ENCODE measurements at places on chromosomes 1 and 21.

- no peak for DNase-seq
These were observed 199.4 kb upstream of the NRIP1 start for GRCh38 chr21:15264084-15264665.

DNA sequence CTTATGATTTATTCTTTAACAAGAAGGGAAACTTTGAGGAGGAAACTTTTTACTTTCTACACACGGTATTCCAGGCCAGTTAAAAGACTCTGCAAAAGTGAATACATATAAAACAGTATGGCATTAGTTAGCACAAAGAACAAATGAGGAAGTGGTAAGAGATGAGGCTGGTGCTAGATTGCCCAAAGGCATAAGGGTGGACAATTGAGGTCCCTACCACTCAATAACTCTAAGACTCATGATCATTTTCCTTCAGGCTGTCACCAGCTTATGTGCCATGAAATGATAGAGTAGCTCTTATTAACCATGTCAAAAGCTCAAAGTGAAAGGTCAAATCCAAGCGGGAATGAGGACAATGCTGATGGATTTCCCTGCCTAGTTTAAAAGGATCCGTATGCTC, 124.5 kb downstream of the TBX15 start:
- no peak for DNase-seq

GRCh38 chr1:152497273-152497672, 13.3 kb upstream of the LCE5A start:
- DNase-seq: no peak

- DNase-seq: peak; percentile 57
These were observed 26.9 kb downstream of the PLEKHO1 start for GRCh38 chr1:150176593-150176992.

- DNase-seq: no peak
These were observed 46.2 kb upstream of the ZC3H11B start for GRCh38 chr1:219659005-219659600.

DNA sequence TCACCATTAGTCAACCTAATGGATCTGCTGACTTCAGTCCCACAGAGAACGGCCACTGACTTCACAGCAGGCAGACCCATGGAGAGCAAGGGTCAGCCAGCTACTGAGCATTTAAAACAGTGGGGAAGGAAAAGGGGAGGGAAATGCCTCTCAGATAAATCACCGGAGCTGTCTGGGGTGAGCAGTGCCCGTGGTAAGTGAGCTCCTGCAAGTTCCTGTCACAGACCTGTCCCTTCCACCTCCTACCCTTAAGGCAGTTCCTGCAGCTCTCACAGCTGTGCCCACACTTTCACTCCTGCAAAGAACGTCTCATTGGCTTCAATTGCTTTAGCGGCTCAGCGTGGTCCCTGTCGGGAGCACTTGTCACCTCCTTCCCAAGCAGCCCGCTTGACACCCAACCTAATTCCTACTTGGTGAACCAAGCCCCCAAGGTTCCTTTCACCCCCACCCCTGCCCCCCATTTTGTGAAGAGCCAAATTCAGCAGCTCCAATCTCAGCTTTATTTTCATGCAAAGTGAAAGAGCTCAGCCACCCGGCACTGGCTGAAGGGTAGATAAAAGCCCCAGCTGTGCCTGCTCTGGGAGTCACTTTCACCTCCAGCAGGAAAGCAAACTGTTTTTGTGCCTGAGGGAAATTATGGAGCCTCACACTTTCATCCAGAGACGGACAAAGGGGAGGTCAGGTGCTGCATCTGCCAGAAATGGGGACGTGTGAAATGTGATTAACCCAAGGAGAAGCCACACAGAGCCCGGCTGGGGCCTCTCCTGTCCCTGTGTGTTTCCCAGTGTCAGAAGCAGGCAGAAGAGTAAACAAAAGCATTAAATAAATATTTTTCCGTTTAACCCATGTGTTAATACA, 306.2 kb downstream of the TTLL7 start:
- no peak for DNase-seq

- no peak for DNase-seq
These were observed 313.2 kb downstream of the OLFM3 start for GRCh38 chr1:101683561-101683960.

DNA sequence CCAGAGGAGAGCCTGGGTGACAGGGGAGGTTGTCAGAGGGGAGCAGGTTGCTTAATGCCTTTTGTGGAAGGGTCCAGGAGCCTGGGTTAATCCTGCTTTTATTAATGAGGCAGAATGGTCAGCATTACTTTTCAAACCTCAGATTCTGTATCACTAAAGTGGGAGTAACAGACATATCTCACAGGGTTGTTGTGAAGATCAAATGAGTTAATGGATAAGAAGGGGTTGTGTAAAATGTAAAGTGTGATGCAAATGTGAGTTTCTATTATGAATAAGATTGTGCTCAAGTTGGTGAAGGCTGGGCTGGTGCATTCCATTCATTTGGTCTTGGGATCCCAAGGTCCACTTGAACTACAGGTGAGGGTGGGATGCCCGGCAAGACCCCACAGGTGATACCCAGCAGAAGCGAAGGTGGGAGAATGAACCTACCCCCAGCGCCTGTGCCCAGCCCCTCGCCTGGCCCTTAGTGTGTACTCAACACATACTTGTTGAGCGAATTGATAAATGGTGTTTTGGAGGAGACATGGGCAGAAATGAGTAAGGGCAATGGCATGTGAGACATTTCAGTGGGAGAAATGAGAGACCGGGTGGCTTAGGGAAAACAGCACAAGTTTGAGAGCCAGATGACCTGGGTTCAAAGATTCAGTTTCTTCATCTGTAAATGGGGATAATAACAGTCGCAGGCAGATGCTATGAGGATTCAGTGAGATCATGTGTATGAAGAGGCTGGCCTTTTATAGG, 6.2 kb downstream of the SLC26A9 start:
- no peak for DNase-seq

DNA sequence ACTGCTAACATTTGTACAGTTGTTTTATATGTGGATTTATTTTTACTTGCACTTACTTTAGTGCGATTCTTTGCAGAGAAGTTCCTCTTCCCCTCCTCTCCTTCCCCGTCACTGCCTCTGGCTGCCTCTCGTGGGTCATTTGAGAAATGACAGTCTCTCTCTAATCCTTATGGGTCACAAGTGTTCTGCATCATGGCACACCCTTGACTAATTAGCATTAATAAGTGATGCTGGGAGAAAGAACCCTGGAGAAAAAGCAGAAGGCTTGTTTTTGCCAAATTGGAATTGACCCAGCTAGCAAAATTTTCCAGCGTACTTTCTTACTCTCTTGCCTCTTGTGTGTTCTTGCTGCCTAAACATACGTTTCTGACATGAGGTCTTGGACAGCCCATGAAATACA, 301.2 kb downstream of the DUSP10 start:
- DNase-seq: peak; percentile 34

GRCh38 chr1:167837326-167837725, 76.6 kb downstream of the ADCY10 start:
- DNase-seq: no peak

DNA sequence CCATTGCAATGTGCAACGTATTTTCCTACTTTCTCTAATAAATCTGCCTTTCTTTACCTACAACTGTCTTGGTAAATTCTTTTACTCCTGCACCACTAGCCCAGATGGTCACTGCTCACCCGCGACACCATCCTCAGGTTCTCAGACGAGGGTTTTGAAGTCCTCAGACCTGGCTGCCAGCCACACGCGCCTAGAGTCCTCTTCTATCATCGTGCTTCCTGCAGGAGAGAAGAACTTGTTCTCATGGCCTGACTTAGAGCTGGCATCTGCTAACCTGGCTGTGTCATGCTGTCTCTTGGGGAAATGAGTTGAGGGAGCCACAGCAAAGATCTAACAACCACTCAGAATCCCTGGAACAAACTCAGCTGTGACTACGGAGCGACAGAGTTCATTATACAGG, 30.3 kb upstream of the PGBD5 start:
- no peak for DNase-seq

GRCh38 chr1:221117133-221117532, 237.9 kb downstream of the HLX start:
- DNase-seq: no peak

DNA sequence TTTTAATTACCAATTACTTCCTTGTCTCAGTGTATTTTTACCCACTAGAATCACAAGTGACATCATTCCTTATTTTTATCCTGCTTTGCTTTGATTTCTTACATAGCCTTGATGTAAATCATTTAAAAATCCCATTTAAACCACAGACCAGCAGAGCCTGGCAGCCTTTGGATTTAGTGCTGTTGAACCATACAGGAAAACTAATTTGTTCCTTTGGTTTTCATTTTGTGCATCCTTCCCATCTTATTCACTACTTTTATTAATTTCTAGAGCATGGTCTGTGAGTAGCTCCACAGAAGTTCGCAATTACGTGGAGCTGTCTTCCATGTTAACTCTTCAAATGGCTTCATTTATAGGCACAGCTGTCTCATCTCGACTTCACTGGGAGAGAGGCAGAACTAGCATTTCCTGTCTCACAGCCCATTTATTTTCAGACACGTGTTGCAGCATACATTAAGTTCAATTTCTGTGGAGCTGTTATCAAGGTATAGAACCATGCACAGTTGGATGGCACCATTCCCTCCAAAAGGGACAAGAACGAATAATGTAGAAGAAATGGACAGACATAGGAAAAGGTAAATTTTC, 235.3 kb downstream of the MRPL39 start:
- no peak for DNase-seq

GRCh38 chr1:201906336-201906735, 17.6 kb downstream of the SHISA4 start:
- DNase-seq: no peak

DNA sequence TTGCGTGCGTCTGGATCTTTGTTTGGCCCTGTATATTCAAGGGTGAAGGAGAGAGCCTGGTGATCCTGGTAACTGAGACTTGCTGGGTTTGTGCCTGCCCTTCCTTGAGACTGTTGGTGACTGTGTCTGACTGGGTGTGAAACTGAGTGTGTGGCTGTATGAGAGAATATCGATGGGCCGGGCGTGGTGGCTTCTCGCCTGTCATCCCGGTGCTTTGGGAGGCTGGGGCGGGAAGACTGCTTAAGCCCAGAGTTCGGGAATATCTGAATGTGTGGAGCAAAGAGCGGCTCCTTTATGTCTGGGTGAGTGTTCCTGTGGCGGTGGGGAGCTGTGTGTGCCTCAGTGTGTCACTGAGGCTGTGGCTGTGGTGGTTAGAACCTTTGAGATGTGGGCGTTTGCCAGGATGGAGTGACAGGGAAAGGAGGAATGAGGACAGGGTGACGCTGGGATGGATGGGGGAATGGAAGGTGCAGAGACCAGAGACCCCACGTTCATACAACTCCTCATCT, 2.7 kb upstream of the MARCKSL1 start:
- no peak for DNase-seq

DNA sequence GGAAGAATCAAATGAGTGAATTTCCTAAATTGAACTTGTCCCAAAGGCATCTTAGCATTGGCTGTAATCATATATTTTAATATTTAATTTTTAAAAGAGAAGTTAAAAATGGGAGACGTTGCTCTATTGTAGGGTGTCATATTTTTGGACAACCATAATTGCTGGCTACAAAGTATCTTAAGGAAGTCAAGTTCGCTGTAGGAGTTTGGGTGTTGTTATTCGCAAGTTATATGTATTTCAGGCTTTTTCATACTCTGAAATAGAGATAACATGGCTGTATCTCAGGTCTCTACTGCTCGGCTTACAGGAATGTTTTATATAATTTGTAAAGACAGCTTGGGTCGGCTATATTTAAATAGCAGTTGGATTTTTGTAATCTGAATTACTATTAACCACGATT, 852 bp downstream of the TMEM50A start:
- no peak for DNase-seq

DNA sequence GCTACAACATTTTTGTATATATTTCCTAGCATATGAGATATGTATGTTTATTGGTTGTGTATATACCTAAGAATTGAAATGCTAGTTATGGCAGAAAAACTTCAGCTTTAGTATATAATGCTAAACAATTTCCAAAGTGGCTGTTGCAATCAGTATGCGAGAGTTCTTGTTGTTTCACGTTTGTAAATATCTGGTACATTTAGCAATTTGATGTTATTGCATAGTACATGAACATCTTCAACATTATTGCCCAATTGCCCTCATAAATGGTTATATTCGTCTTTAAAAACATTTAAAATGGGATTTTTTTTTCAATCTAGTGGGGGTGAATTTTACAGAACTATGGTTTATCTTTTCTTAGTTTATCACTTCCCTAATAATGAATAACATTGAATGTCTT, 86.2 kb upstream of the HP1BP3 start:
- DNase-seq: peak; percentile 57

DNA sequence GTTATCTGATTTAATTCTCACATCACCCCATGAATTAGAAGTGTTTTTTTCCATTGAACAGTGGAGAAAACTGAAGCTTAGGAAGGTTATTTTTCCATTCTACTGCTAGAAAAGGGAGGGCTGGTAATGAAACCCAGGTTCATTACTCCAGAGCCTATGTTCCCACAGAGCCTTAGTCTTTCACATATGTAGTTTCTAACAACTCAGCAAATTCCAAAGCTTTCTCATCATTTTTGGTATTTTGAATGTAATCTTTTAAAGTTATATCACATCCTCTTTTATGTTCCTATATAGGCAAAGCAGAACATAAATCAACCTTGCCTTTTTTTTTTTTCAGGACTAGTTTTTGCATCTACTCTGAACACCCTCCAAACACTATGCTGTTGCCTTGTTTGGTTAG, 131.9 kb upstream of the BEND5 start:
- no peak for DNase-seq

Measured in HL-60 (cell line).